RCC 7860 (cell line): ENCODE measurements at places on chromosomes 2 and 18.

- no peak for DNase-seq
Observed at GRCh38 chr2:83342860-83343329, 1116.2 kb downstream of the SUCLG1 start.

DNA sequence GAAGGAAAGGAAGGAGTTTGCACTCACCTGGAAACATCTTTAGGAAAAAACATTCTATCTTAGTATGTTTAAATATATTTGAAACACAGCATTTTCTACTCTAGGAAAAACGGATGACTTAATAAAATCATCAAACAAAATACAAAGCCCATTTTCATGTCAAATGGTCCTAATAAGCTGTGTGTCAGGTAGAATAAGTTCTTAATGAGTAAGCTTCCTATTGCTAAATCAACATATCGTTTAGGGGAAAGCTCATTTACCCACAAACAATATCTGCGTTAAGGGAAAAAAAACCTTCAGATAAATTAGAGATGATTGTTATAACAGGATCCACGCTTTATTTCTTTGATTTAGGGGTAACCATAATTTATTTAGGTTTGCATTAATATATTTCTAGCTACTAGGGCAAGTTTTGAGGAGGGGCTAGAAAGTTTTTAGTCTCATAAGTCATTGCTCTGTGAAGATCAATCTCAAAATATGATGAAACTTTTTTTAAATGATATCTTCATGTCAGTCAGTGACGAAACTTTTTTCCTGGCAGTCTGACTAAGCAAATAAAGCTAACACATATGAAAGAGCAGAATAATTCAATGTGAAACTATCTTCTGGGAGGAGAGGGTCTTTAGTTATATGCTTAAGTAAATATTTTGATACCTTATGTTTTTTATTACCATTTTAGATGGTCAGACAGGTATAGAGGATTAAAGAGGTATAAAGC lies 147.1 kb downstream of the WDSUB1 start:
- DNase-seq: no peak

GRCh38 chr18:23260926-23261590 lies 125.8 kb downstream of the CABLES1 start:
- DNase-seq: no peak

DNA sequence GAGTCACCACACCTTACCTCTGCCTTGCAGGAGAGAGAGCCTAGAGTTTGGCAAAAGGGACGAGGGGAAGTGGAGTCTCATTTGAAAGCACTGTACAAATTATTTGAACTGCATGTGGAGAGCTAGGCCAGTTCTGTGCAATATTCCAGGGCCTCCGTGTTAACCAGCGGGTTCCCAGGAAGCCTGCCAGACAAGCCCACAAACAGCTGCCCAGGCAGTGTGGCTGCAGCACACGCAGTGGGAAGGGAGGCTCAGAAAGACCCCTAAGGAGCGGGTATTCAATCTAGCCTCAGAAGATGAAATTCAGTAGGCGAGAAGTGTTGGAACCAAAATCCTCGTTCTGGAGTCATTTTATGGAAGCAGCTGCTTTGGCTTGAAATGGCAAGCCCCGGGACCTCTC lies 30.7 kb downstream of the CNGA3 start:
- no peak for DNase-seq

GRCh38 chr2:213237787-213238186 lies 46.5 kb upstream of the SPAG16 start:
- no peak for DNase-seq

GRCh38 chr2:231931481-231931915 lies 5.3 kb upstream of the NPPC start:
- no peak for DNase-seq

DNA sequence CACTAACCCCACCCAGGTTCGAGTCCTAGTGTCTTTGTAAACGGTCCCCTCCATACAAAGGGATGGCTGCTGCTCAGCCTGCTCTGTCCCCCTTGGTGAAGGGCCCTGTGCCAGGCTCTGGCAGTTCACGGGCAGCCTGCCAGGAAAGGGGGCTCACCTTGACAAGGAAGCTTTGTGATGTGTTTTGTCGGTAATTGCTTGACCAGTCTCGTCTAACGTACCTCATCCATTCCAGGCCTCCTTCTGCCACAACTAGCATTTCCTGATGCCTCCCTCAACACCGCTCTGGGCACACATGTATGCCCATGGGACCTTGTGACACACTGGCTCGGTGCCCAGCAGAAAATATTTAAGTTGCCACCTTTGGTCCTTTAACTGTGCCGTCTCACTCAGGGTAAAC lies 171.9 kb downstream of the KLHL29 start:
- no peak for DNase-seq

DNA sequence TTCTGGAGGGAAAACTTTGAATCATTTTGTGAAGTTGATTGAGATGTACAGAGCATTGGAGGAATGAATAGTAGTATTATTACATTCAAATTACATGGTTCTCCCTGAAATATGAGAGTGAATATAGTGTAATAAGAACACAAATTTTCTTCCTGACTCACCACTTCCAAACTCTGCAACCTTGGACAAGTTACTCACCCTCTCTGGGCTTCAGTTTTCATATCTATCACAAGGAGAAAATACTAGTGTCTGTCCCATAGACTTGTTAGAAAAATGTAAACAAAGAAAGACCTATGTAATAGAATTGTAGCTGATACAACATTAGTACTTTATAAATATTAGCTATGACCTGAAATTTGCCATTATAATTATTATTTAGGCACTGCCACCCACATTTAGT lies 150.8 kb downstream of the LRRTM1 start:
- DNase-seq: no peak

GRCh38 chr2:110777531-110778311 lies 45.3 kb downstream of the ACOXL start:
- no peak for DNase-seq
